ENCODE measurements at places on chromosomes 12 and 14. TPM values are rescaled to one million over a fixed set of nuclear protein-coding genes. Genes with fewer than 3 reads are reported as not detected.

The IL31 gene
- not detected for polyA plus RNA-seq

The CLEC6A gene
- not detected for polyA plus RNA-seq

The ATL1 gene
- polyA plus RNA-seq: 4.1 TPM

The OR4E2 gene
- polyA plus RNA-seq: not detected

The FGD6 gene
- polyA plus RNA-seq: 5.0 TPM

The KLRC3 gene
- polyA plus RNA-seq: not detected
